ENCODE measurements at places on chromosomes 6 and 20.

GRCh38 chr6:30688569-30688968 is 2.1 kb upstream of the PPP1R18 start:
- no peak for DNase-seq

- DNase-seq = peak; percentile 55
Measured at GRCh38 chr6:72622094-72622940, 453 bp downstream of the KCNQ5 start.

DNA sequence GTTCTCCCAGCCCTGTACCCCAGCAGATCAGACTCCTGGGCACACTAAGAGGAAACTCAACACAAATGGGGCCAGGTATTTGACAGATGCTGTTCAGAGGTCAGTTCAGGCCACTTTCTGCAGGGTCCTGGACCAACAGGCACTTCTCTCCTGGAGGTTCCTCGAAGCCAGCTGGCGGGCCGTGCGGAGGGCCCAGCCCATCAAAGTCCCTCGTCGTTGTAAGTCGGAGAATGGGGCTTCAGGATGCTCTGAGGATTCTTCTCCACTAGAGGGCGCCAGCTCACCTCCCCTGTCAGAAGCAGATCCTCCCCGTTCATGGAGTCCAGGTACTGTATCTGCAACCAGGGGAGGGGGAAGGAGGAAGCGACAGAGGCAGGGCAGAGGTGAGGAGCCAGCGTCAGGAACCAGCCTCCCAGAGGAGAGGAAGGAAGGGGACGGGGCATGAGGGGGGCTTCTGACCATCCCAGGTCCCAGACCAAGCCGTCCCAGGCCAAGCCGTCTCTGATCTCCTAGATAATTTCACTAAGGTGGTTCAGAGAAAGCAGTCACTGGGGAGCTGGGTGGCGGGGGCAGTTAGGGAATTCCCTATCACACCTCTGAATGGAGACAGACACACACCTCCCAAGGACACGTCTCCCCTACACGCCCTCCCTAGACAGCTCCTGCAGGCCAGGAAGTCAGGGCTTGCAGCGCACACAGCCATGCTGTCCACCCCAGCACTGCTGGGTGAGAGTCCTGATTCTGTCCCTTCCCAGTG is 11.7 kb upstream of the FAM83C start:
- DNase-seq = peak; percentile 73

DNA sequence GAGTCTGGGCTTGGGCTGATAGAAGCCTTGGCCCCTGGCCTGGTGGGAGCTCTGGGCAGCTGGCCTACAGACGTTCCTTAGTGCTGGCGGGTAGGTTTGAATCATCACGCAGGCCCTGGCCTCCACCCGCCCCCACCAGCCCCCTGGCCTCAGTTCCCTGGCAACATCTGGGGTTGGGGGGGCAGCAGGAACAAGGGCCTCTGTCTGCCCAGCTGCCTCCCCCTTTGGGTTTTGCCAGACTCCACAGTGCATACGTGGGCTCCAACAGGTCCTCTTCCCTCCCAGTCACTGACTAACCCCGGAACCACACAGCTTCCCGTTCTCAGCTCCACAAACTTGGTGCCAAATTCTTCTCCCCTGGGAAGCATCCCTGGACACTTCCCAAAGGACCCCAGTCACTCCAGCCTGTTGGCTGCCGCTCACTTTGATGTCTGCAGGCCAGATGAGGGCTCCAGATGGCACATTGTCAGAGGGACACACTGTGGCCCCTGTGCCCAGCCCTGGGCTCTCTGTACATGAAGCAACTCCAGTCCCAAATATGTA is 957 bp upstream of the VEGFA start:
- DNase-seq = no peak

DNA sequence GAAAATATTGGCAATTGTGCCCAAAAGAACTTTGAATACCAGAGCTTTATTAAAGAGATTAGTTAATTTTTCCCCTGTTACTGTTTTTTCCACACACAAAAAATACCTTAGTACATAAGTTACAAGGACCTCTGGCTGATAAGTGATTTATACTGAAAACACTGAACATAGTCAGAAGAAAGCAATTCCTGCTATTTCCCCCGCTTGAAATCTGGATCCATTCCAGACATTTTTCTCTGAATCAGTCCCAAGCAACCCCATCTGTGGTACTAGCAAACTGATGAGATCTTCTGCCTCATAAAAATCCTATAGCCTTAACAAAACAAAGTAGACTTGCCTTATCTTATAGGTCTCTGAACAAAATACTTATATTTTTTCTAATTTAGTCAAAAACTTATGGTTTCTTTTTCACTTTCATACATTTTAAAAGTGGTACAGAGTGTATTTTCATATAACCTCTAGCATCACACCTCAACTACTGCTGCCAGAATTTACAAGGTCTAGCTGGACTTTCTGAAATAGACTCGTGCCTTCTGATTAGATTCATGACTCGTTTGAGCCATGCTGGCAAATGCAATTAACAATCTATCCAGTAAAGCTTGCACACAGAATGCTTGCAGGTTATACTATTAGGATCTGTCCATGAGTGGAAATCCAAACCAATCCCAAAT is 111.9 kb downstream of the TBX18 start:
- no peak for DNase-seq

GRCh38 chr6:105200133-105200730 is 20.4 kb upstream of the POPDC3 start:
- no peak for DNase-seq

GRCh38 chr6:154653853-154654252 is 79.4 kb upstream of the SCAF8 start:
- no peak for DNase-seq

GRCh38 chr6:137783710-137784109 is 83.3 kb upstream of the TNFAIP3 start:
- no peak for DNase-seq

DNA sequence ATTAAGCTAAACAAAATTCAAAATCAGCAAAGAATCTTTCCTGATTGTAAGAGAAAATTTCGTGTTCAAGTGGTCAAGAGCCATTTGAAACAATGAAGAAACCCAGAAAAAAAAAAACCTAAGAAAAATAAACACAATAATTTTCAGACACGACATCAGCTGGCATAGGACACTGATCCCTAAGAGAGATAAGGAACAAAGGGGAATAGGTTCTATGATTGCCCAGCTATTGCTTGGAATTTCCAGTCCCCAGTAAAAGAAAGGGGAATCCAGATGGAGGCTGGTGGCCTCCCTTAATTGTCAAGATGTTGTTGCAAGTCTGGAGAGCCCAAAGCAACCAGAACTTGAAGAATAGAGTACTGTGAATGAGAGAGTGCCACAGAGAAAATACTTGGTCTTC is 48.5 kb downstream of the COL12A1 start:
- DNase-seq = no peak

GRCh38 chr6:13865141-13865540 is 50.8 kb upstream of the MCUR1 start:
- no peak for DNase-seq

DNA sequence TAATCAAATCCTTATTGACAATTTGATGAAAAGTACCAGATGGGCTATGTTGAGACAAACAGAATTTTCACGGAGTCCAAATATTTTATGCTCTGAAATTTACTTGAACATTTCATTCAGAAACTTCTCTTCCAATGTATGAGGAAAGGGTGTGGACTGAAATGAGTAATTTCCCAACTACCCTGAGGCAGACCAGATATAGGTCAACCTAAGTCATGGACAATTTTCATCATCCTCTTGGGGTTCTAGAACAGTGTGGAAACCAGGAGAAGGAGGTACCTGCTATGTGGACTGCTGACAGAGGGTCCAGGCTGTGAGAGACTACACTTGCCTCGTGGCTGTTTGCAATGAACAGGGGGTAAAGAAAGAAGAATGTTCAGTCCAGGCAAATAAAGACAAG is 323.0 kb downstream of the ESR1 start:
- DNase-seq = no peak

GRCh38 chr20:52992632-52993031 is 20.5 kb downstream of the TSHZ2 start:
- no peak for DNase-seq

DNA sequence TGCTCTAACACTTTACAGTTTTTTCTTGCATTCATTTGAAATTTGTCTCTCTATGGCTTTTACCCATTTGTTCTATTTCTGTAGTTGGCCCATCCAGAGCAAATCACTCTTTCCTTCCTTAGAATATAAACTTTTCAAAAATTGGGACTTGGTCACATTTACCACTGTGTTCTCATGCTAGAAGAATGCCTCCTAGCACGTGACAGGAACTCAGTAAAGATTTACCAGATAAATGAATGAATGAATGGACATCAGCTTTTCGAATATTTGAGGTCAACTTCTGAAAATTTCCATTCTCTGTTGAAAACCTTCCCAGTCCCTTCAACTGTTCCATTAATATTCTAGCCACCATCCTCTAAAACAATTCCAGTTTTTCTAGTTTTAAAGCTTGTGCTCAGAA is 294.5 kb downstream of the CD83 start:
- DNase-seq = no peak

GRCh38 chr6:147322299-147323162 is 118.3 kb downstream of the STXBP5 start:
- no peak for DNase-seq

DNA sequence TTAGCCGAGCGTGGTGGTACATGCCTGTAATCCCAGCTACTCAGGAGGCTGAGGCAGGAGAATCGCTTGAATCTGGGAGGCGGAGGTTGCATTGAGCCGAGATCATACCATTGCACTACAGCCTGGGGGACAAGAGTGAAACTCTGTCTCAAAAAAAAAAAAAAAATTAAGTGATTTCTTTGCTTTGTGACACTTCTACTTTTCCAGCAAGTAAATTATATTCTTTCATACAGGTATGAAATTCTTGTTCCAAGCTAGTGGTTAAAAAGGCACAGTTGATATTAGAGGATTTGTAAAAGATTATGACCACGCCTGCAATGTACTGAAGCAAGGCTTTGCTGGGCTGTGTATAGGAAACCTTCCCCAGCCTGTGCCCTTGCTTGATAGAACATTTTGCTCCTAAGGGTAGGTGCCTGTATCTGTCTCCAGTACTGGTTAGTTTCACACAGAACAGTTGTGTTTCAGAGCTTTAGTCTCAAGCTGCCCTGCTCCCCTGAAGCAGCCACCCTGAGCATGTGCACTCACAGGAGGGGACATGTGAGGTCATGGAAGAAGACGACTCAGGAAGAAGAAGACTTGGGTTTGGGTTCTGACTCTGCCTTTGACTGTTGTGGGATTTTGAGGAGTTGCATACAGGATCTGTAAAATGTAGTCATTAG is 10.2 kb downstream of the PTPN1 start:
- DNase-seq = peak; percentile 41

GRCh38 chr6:135503703-135504475 is 6.3 kb upstream of the AHI1 start:
- no peak for DNase-seq

DNA sequence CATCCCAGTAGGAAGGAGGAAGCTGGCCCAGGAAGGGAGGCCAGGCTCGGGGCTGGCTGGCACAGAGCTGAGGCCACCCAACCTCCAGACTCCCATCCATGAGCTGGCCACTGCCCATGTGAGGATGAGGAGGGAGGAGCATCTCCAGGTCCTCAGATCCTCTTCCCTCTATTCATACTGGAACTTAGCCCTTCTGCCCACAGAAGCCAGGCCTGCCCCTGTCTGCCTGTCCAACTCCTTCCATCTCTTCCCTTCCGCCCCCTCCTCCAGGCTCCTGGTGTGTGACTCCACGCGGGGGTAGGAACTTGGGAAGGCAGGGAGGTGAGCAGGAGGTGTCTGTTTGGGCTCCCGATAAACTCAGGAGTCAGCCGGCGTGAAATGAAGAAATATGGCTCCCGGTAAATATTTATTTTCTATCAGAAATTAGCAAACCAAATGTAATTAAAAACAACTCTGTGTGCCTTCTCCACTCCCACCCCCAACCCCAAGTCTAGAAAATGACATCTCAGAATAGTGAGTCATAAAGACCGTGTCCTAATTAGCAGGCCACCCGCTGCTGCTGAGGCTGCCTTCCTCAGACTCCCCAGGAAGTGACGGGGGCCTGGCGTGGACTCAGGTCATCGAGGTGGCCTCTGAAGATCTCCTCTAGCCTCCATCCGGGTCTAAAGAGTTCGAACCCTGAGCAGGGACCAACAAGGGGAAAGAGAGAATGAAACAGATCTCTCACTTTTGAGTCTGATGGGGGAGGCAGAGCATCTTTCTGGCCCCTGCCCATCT is 81.9 kb downstream of the MDGA1 start:
- DNase-seq = no peak

- DNase-seq = peak; percentile 7
Measured at GRCh38 chr20:20568604-20569205, 143.7 kb downstream of the RALGAPA2 start.

DNA sequence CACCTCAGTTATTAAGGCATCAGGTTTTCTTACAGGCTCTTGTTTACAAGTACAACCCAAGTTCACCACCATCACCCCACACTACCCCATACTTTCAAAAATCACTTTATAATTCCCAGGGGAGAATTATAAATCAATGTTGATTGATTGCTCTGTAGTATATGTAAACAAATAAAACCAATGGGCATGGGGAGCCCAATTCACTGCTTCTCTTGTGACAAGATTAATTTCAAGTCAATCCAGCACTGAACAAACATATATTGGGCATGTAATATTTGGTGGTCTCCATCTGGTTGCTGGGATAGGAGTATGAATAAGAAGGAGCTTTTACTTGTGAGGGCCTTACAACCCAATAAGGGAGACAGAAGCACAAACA is 95.8 kb downstream of the CLVS2 start:
- no peak for DNase-seq

DNA sequence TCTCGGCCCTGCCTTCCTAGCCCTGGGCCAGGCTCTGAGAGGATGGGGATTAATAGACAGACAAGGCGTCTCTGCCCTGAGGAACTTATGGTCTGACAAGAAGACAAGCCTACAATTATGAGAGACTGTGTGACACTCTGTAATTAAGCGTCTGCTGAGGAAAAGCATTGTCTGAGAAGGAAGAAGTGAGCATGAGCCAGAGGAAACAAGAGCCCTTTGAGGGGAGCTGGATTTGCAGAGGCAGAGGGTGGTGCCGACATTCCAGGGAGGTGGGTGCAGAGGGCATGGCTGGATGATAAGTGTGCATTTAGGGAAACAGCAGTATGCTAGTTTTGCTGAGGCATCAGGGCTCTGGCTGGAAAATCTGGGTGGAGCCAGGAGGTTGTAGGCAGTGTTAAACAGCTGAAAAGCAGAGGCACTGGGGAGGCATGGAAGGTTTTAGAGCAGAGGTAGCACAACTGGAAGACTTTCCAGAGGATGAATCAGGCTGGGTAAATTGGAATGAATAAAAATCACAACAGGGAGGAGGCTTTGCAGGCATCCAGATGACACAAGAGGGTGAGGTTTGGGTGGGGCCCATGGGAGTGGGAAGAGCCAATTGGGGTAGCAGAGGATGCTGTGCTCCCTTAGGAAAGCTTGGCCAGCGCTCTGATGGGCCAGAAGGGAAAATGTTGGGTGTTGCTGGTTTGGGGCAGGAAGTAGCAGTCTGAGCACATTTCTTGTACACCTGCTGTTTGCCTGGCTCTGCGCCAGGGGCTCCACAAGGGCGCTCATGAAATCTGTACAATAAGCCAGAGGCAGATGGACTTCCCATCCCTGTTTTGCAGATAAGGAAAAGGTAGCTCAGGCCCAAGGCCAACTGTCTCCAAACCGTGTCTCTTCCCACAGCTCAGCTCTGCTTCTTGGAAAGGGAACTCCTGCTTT is 74.0 kb upstream of the MYL9 start:
- DNase-seq = peak; percentile 45
